ENCODE measurements at places on chromosomes 13 and 19.

DNA sequence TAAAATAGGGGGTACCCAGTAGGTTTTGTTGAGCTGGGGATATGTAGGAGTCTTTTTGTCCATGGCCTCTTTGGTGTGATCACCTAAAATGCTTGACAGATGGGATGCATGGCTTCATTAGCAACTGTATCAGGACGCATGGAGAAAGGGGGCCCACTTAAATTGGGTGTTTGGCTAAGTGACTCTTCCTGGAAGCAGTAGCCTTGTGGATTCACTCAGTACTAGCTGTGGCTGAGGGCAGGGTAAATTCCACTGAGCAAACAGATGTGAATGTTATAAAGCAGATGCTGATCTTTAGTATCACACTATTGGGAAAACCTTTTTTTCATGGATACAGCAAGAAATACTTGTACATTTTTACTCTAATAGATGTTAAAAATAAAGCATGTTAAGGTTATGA is 140.0 kb downstream of the FGF14 start:
- no peak for DNase-seq

GRCh38 chr19:14674764-14675163 is at the start of gene ADGRE3:
Gene ADGRE3 (minus strand): TSS chr19:14674844. CDS start chr19:14674770, 74 bp downstream.
- no peak for DNase-seq

DNA sequence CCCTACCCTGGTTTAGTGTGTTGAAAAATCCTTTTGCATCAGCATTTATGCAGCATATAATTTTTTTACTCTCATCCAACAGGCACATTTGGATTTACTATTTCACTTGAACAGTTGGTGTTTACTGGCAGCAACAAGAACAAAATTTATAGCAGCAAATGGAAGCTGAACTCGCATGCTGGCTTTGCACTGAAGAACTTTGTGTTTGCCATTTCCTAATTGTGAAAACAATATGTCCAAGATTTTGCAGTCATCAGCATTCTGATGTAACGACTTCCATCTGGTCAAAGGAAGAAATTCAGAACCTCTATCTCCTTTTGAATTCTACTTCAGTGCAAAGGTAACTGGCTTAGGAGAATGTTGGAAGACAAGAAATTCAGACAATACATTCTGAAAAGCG is 131.0 kb downstream of the DLEU7 start:
- no peak for DNase-seq

DNA sequence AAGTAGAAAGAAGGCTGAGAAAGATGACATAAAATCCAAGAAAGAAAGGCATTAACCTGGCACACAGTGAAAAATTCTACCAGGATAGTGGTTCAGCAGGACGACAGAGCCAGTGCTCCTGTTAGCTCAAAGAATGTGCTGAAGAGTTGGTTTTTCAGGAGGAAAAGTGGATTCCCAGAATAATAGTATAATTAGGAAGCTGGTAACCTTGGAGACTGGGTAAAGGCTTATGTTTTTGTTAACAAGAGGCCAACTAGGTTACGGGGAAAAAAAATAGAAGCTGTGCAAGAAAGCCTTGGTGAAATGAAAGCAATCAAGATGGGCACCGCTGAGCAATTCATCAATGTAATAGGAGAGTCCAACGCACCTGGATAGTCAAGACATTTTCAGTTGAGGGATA is 54.7 kb downstream of the SLC15A1 start:
- no peak for DNase-seq

DNA sequence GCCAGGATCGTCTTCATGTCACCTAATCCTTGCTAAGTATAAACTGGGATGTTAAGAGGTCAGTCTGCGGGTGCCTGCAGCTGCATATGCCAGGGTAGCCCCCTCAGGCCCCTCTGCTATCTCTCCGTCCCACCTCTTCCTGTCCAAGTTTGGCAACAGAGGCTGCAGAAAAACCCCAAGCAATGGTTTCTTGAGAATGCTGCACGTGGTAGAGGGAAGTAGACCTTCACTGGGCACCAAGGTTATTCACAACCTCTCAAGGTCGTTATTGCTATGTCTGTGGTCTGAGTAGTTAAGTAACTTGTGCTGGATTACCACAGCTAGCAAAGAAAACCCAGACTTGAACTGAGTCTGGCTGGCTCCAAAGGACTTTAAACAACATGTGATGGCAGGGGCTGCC is 77.9 kb upstream of the XPO4 start:
- DNase-seq = no peak

DNA sequence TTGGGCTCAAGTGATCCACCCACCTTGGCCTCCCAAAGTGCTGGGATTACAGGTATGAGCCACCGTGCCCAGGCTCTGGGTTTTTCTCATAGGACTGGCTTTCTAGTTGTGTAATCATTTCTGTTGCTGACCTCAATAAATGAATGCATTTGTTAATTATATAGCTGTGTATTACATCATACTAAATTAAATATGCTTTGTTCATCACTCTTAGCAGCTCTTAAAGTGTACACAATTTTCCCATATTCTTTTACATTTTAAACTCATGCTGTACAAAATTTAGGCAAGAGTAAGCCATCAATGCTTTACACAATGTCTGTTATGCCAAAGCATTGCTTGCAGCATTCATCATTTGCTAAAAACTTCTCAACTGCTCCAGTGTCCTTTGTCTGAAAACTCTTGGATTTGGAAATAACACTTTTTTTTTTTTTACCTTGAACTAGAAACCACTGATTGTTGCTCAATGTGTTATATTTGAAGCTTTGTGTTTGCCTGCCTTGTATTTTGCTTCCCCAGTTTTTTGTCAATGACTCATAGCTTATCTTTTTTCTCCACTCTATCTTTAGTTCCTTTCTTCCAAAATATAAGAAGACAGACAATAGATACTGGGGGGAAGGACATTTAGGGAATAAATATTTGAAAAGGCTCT is 31.4 kb downstream of the CCDC122 start:
- no peak for DNase-seq

DNA sequence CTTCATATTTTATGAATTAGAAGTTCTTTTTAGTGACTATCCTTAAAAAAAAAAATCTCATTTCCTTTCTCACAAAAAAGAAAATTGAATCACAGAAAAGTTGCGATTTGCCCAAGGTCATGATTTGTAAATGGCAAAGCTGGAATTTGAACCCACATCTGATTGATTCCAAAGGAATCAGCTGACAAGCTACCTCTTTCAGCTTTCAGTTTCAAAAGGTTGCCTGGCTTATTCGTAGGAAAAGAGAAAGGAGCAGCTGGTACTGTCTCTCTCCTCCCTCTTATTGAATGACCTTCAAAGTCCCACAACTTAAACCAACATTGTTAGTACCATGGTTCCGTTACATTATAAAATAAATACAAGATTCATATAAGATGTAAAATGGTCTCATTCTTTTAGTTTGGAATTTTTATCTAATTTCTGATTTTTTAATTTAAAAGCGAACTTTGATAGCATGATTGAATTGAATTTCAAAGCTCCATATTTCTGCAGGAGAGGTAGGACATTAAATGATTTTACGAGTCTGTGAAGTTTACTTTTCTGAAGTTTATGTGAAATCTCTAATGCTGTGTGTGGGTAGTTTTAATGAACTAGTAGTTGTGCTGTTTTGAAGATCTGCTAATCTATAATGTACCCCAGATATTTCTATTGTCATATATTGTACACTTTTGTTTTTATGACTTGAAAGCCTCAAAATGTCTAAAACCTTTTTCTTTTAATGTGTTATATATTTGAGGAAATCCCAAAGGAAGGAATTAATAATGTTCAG is 18.5 kb upstream of the KCTD4 start:
- DNase-seq = no peak

DNA sequence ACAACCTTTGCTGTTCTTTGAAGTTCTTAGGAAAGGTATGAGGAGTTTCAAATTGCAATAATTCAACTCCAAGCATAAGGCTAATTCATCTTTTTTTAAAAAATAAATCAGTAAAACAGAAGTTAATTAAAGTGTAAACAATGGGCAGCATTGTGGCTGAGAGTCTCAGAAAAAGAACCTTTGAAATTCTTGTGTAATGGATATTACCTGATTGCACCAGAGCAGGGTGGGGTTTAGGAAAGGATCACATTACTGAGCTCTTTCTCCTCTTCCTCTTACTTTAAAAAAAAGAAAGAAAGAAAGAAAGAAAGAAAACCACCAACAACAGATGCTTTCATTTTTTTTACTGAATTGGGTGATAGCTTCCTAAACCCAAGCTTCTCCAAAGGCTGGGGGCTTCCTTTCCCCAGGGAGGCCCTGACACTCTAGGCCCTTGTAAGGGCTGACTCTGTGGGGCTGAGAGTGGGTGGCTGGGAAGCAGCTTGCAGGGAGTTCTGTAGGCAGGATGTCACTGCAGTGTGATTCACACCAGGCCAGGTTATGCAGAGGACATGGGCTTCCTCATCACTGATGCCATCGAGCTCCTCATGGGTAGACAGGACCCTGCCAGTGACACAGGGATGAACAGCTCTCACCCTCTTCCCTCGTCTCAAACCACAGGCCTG is 564.5 kb downstream of the FGF9 start:
- no peak for DNase-seq

GRCh38 chr13:30679483-30680330 is 55.6 kb upstream of the ALOX5AP start:
- DNase-seq = no peak

DNA sequence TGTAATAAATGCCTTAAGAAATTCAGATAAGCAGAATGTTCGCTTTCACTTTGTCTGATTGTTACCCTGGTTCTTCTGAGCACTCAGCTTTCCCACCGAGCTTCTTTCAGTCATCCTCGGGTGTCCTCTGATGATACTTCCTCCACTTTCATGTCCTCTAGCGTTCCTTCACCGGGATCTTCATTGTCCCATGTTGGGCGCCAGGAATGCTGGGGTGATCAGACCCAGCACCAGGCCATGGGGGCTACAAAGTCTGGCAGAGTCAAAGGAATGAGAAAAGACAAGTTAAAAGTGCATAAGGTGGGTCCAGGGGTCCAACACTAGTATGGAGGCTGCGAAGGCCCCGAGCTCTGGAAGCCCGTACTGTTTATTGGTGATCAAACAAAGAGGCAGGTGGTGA is 11.7 kb upstream of the C19orf84 start:
- DNase-seq = no peak

GRCh38 chr13:110170882-110171281 is 136.1 kb downstream of the COL4A1 start:
- no peak for DNase-seq

GRCh38 chr13:33617055-33617454 is 200.9 kb upstream of the RFC3 start:
- DNase-seq = no peak

DNA sequence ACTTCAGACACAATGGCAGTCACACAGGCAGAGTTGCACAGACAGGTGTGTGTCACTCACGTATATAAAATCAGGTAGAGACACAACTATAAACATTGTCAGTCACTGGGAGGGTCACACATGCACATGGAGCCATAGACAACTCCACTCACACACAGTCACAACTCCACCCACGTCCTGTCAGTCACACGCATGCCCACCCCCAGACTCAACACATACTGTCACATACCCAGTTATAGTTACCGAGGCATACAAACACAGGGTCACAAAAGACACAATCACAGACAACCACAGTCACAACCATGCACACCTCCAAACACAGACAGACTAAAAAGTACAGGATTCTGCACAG is 1.5 kb downstream of the NUMBL start:
- no peak for DNase-seq
